ENCODE measurements at places on chromosomes 2 and 18. TPM values are rescaled to one million over a fixed set of nuclear protein-coding genes. Genes with fewer than 3 reads are reported as not detected.

EVX2 gene
- not detected for total RNA-seq

DSG4 gene
- total RNA-seq: not detected

SKA1 gene
- 71.5 TPM for total RNA-seq

DNA sequence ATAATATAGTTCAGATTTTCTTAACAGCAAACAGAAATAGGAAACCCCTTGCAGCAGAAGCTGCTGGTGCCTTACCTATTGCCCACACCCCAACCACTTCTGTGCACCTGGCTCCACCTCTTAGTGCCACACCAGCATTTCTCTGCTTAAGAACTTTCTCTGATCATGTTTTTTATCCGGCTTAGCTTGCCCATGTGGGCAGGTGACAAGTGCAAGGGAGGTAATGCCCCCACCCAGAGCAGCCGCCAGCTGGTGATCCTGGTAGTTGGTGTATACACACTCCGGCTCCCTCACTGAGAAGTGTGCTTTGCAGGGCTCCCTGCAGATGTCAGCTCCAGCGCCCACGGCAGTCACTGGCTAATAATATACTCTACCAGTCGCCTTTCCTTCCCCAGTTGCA, 126.3 kb downstream of the ALPK2 start:
- no peak for DNase-seq

- no peak for DNase-seq
Measured at GRCh38 chr2:62687636-62688035, 17.9 kb upstream of the EHBP1 start.

DNA sequence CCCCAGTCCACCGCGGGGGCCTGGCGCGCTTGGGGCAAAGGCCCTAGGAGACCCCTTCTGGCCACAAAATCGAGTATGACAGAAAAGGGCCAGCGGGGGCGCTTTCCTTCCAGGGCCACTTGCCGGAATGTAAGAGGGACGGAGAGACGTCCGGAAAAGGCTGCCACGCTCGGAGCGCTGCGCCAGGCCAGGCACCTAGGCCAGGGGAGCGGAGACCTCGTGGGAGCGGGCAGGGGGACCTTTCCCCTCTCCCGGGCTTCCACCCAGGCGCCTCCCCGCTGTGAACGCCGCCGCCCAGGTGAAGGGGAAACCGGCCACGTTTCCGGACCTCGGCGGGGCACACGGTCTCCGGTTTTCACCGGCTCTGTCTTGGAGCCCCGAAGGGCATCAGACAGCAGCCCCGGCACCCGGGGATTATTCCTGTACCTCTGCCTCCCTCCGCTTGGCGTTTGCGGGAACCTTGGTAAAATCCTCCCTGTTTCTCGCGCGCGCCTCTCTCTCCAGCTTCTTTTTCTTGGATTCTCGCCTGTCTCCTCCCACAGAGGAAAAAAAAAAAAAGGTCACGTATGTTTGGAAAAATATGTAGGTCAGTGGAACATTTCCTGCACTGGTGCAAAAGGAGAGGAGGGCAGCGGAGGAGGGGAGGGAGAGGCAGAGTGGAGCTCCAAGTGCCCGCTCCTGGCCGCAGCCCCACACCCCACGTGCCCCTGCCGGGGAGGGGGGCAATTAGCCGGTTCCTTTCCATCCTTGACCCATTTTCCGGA, 1.2 kb upstream of the NPAS2 start:
- peak; percentile 76 for DNase-seq

DNA sequence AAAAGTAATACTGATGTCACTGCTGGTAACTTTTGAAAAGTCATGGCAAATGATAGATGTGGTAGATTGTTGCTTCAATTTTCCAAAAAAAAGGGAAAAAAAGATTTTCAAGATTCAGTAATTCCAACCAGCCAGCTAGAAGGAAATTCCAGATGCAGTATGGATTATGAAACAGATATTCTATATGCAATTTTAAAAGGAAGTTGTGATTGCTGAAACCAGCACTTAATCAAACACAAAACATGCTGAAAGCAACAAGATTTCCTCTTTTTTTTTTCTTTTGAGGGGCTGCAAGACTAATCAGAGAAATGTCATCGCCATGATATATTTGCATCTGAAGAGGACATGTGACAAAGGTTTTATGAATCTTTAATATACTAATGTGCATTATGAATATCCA, 5.1 kb upstream of the HNMT start:
- DNase-seq: no peak

GRCh38 chr2:62844311-62845090, 139.0 kb downstream of the EHBP1 start:
- DNase-seq: no peak

DNA sequence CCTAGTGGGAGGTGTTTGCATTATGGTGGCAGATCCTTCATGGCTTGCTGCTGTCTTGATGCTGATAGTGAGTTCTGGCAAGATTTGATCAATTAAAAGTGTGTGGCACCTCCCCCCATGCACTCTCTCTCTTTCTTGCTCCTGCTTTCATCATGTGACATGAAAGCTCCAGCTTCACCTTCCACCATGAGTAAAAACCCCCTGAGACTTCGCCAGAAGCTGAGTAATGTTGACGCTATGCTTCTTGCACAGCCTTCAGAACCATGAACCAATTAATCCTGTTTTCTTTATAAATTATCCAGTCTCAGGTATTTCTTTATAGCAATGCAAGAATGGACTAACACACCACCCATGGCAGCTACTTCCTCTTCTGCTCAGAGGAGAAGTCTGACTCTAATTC, 2181.4 kb upstream of the PIK3C3 start:
- DNase-seq: no peak

GRCh38 chr2:64952511-64953482, 36.4 kb upstream of the SLC1A4 start:
- peak; percentile 88 for DNase-seq

- no peak for DNase-seq
Measured at GRCh38 chr2:216792222-216793021, 67.4 kb downstream of the TNP1 start.

GRCh38 chr2:144607891-144608521, 88.1 kb upstream of the ZEB2 start:
- DNase-seq: no peak

- DNase-seq: no peak
Measured at GRCh38 chr18:44835703-44836102, 155.0 kb downstream of the SETBP1 start.

DNA sequence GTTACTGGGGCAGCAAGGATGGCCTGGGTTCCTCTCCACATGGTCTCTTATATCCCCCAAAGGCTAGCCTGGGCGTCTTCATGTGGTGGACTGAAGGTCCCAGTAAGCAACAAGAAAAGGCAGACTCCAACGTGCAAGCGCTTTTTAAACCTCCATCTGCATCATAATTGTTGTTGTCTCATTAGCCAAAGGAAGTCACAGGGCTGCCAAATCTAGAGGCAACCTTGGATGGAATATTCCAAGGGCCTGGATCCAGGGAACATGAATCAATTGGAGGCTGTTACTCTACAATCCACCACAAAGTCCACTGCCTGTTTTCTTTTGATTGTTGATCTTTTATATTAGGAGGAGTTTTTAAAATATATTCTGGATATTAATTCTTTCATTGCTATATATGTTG, 118.8 kb downstream of the SH3RF3 start:
- DNase-seq: no peak

All from SJSA1 (cell line).